Thymus (tissue), 14 donors: ENCODE measurements at places on chromosomes 5 and 9.

GRCh38 chr9:68822596-68823165 is 117.6 kb downstream of the PIP5K1B start:
- no peak for DNase-seq

DNA sequence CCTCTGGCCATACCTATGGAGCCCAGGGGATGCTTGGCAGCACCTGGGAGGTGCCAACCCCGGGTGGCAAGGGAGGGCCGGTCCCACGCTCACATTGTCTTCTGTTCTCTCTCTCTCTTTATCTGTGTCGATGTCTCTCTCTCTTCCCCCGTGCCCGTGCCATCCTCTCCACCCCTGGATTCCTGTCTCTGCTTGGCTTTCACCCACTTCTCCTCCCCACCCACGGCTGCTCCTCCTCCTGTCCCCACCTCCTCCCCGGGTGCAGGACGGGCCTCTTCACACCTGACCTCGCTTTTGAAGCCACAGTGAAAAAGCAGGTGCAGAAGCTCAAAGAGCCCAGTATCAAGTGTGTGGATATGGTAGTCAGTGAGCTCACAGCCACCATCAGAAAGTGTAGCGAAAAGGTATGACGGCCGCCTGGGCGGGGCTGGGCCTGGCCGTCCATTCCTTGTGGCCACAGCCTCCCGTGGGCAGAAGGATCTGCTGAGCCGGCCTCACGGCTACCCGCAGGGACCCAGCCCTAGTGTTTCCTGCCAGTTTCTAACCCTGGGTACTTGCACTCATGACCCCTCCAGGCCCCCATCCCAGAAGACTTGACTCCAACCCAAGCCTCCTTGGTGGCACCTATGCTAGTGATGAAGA is 22.7 kb downstream of the DNM1 start:
- no peak for DNase-seq

- DNase-seq, result no peak
Measured at GRCh38 chr9:73173557-73174329, 22.1 kb downstream of the ANXA1 start.

- no peak for DNase-seq
Measured at GRCh38 chr9:121649476-121650216, 1.8 kb upstream of the DAB2IP start.

GRCh38 chr5:168316139-168316578 is 24.7 kb downstream of the WWC1 start:
- DNase-seq, result no peak

- no peak for DNase-seq
Measured at GRCh38 chr5:149349382-149349781, 4.1 kb downstream of the GRPEL2 start.

- no peak for DNase-seq
Measured at GRCh38 chr5:1118231-1118698, 6.4 kb upstream of the SLC12A7 start.

GRCh38 chr5:134398609-134399155 is 13.0 kb downstream of the CDKN2AIPNL start:
- no peak for DNase-seq
